ENCODE measurements at places on chromosomes 6 and 20. TPM values are rescaled to one million over a fixed set of nuclear protein-coding genes. Genes with fewer than 3 reads are reported as not detected.

The TPD52L2 gene
- total RNA-seq: 110 TPM

The KHDC1L gene
- total RNA-seq: not detected

The JPH2 gene
- 8.7 TPM for total RNA-seq

The C6orf132 gene
- total RNA-seq: 1.9 TPM

The RPS10 gene
- 1,387 TPM for total RNA-seq

The RIMS1 gene
- total RNA-seq: 1.8 TPM

The BCL2L1 gene
- total RNA-seq: 112 TPM

The NR2E1 gene
- not detected for total RNA-seq

The PLCB1 gene
- total RNA-seq: 14.1 TPM

The ZNF343 gene
- 8.9 TPM for total RNA-seq

The EPB41L2 gene
- total RNA-seq: 154 TPM

The LST1 gene
- total RNA-seq: 14.3 TPM

The C2 gene
- total RNA-seq: 21.8 TPM

The NOX3 gene
- total RNA-seq: not detected

The YTHDF1 gene
- 22.3 TPM for total RNA-seq

The THEMIS gene
- total RNA-seq: 0.98 TPM

The HSPA1L gene
- 2.9 TPM for total RNA-seq

The HLA-DRB1 gene
- total RNA-seq: 84.4 TPM

The CFAP61 gene
- total RNA-seq: 3.7 TPM

The FAXC gene
- total RNA-seq: not detected

The SAMD3 gene
- total RNA-seq: 4.7 TPM

The BPIFB1 gene
- not detected for total RNA-seq

The MUC22 gene
- total RNA-seq: not detected

The BHLHE23 gene
- total RNA-seq: not detected

The FUCA2 gene
- total RNA-seq: 30.3 TPM

The MKKS gene
- 12.3 TPM for total RNA-seq

The ADGRG6 gene
- total RNA-seq: 18.9 TPM

The MMS22L gene
- 5.3 TPM for total RNA-seq

The RIPOR2 gene
- 7.9 TPM for total RNA-seq

The PLCG1 gene
- total RNA-seq: 79.1 TPM

The LAMA2 gene
- total RNA-seq: 154 TPM

The RBPJL gene
- total RNA-seq: not detected

The RRBP1 gene
- 57.9 TPM for total RNA-seq

The PBOV1 gene
- not detected for total RNA-seq

The CALHM4 gene
- not detected for total RNA-seq

The PPP1R16B gene
- total RNA-seq: 3.1 TPM

The KIAA1755 gene
- total RNA-seq: 1.4 TPM

The RIPOR3 gene
- total RNA-seq: 8.8 TPM

The MEI4 gene
- total RNA-seq: 0.16 TPM

The RAB23 gene
- 6.8 TPM for total RNA-seq

The RNF39 gene
- total RNA-seq: not detected

The DSP gene
- total RNA-seq: 2.8 TPM

The FERMT1 gene
- total RNA-seq: 0.22 TPM

The CST7 gene
- total RNA-seq: 3.1 TPM

The RAET1G gene
- not detected for total RNA-seq

The MPIG6B gene
- not detected for total RNA-seq

The STX11 gene
- total RNA-seq: 45.4 TPM

The CTAGE9 gene
- total RNA-seq: not detected

The ADGB gene
- total RNA-seq: not detected

The CDC25B gene
- 22.2 TPM for total RNA-seq

The TREML4 gene
- not detected for total RNA-seq

The LY6G5B gene
- 8.4 TPM for total RNA-seq

The TSPO2 gene
- total RNA-seq: not detected

The SAYSD1 gene
- total RNA-seq: 19.2 TPM

The AARS2 gene
- total RNA-seq: 7.0 TPM

The OR2J3 gene
- not detected for total RNA-seq

The OR12D3 gene
- not detected for total RNA-seq
